Activated T-cell treated with anti-CD3 and anti-CD28 coated beads, Interleukin-2, amount 50 U/mL, for 48 hours (primary cell): ENCODE measurements at places on chromosomes 5 and 9.

- DNase-seq: peak; percentile 69
Measured at GRCh38 chr5:157575381-157576020, at the start of gene ADAM19. Gene ADAM19, minus strand, starts transcription at chr5:157575775. Its CDS starts 79 bp downstream, at chr5:157575696.

DNA sequence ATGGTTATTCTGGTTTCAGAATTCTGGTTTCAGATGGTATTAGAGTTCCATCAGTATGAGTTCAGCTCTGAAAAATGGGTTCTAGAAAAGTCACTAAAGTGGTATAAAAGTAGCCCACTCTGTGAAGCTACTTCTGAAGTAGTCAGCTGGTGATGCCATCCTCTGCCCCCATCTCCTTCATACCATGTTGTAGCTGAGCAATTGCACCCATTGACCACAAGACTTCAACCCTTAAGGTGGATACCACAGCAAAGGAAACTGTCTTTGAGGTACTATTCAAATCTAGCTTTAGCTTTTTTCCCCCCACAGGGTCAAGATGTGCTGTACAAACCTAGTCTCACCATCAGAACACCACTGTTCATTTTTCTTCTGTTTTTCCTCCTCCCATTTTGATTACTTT is 444.9 kb downstream of the DMAC1 start:
- DNase-seq: no peak

DNA sequence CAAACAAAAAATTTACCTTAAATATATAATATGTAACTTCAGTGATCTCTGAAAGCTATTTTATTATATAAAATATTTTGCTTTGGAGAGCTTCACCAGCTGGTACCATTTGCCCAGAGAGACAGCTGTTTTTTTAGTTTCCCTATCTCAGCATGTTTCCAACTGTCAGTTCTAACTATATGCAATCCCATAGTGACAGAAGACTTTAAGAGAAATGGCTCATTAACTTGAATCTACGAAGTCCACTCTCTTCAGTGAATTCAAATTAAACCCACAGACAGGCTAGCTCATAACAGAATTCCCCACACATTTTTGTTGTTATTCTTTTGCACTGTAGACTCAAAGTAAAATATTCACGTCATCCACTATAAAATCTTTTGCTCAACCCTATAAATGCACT is 251.8 kb upstream of the POU5F2 start:
- DNase-seq: no peak

DNA sequence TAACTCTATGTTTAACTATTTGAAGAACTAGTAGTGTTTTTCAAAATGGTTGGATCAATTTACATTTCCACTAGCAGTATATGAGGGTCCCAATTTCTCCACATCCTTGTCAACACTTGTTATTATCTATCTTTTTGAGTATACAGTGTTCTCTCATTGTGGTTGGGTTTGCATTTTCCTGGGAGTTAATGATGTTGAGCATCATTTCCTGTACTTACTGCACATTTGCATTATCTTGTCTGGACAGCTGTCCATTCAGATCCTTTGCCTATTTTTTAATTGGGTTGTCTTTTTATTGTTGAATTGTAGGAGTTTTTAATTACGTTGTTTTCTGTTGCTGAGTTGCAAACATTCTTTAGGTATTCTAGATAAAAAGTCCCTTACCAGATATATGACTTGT is 103.4 kb upstream of the LRRTM2 start:
- no peak for DNase-seq

GRCh38 chr5:96431376-96432187 is 1.5 kb downstream of the PCSK1 start:
- DNase-seq: peak; percentile 50

DNA sequence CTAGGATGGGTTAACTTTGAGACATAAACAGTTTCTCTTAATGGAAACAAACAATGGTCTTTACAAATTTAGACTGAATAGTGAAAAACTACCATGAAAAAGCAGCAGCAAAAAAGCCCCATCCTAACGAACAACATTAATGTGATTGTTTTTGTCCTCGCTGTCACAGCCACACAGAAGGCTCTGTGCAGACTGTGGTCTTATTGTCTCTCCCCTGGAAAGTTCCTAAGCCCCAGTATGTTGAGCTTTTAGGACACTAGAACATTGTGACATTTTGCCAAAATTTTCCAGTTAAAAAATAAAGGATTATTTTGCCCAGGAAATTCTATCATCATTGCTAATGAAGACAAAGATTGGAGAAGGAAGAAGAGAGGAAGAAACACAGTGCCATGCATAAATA is 12.6 kb upstream of the SOWAHA start:
- DNase-seq: no peak

GRCh38 chr5:53045263-53045662 is 56.1 kb downstream of the ITGA2 start:
- DNase-seq: no peak

- no peak for DNase-seq
Measured at GRCh38 chr5:170353011-170353761, 36.0 kb downstream of the KCNMB1 start.

- DNase-seq: no peak
Measured at GRCh38 chr9:36501727-36502126, 71.0 kb upstream of the MELK start.

DNA sequence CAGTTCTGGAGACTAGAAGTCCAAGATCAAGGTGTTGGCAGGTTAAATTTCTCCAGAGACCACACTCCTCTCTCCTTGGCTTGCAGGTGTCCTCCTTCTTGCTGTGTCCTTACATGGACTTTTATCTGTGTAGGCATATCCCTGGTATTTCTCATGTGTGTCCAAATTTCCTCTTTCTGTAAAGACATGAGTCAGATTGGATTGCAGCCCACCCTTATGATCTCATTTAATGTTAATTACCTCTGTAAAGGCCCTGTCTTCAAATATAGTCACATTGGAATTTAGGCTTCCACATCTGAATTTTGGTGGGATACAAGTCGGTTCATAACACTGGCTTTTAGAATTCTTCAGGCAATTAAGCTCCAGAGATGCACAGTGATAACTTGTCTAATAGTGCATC is 322.2 kb upstream of the GRIA1 start:
- no peak for DNase-seq

DNA sequence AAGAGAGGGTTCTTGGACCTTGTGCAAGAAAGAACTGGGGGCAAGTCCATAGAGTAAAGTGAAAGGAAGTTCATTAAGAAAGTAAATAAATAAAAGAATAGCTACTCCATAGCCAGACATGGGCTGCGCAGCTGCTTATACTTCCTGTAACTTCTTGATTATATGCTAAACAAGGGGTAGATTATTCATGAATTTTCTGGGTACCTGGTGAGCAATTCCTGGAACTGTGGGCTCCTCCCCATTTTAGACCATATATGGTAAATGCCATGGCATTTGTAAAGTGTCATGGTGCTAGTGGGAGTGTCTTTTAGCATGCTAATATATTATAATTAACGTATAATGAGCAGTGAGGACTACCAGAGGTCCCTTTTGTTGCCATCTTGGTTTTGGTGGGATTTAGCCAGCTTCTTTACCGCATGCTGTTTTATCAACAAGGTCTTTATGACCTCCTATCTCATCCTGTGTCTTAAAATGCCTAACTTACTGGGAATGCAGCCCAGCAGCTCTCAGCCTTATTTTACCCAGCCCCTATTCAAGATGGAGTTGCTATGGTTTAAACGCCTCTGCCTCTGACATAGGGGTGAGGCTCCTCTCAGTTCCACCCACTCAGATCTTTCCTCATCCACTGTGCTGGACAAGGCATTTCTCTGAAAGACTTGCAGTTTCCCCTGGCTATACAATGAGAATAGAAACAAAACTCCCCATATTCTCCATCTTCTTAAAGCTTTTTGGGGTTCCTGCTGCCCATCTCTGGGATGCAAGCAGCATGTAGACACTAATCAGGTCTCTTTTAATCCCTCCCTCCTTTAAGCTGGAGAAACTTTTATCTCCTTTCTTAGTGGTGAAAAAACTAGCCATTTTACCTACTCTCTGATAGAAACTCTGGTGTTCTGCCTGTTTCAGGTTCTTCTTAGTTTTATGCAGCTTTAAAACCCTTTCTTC is 91.2 kb downstream of the ARRDC3 start:
- DNase-seq: no peak

GRCh38 chr9:131981116-131981776 is 98.4 kb downstream of the MED27 start:
- DNase-seq: no peak

DNA sequence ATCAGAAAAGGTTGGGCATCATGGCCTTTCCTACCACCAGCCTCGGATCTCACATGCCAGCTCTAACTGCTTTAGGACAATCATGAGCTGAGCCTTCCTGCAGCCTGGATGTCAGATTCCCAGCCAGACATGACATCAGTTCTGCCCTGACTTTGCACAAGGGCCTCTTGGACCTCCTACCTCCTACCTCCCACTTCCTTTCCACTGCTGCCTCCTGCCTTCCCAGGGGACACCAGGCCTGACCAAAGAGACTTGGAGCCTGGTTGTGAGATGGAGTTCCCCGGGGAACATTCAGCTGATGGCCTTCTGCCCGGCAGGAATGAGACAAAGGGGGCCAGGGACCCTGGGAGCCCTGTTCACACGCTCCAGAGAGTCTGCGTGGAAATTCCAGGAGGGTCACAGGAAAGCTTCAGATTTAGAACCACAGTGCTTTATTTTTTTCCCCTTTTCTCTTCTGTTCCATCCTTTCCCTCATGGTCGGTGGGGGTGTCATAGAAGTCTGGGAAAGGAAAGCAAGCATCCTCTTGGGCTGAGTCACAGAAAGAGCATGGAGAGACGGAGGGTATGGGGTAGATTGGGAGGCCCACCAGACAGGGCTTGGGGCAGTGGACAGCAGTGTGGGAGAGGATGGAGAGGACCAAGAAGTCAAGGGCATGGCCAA is 35.4 kb upstream of the IL17B start:
- no peak for DNase-seq

- DNase-seq: no peak
Measured at GRCh38 chr5:133757396-133757945, 145.1 kb upstream of the FSTL4 start.

- no peak for DNase-seq
Measured at GRCh38 chr9:72480921-72481320, 40.5 kb upstream of the TMC1 start.

GRCh38 chr5:74949976-74950375 is 83.8 kb upstream of the FAM169A start:
- DNase-seq: no peak

GRCh38 chr9:110975969-110976368 is 62.3 kb downstream of the LPAR1 start:
- DNase-seq: no peak

DNA sequence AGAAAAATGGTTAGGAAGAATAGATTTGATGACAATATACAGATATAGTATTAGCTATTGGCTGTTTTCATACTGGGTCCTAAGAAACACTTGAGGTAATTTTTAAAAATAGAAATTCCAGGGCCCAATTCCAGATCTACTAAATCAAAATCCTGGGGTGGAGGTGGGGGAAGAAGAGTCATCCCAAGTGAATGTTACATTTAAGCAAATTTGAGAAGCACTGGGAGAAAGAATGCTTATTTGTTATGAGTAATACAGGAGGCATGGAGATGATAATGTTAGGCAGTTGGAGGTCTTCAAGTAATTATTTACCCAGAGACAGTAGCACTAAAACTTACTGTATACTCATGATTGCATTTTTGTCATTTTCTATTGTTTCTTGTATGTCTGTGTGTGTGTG is 93.0 kb upstream of the DAB2 start:
- DNase-seq: no peak

- DNase-seq: no peak
Measured at GRCh38 chr5:133523013-133523658, 89.2 kb downstream of the FSTL4 start.

DNA sequence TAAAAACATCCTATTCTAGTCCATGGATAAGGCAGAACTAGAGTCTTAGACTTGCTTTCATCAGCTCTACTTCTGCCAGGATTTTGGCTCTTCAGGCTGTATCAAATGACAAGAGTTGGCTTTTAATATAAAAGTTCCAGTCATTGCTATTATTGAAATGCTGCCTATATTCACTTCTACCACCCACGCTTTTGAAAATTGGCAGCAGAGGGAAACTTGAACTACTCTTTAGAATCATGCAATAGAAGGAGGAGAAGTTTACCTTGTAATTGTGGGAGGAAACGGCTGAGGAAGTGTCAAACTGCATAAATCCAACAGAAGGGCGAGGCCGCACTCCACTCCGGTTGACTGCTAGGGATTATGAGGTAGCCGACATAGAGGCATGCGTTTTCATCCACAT is 122.6 kb upstream of the BASP1 start:
- no peak for DNase-seq

DNA sequence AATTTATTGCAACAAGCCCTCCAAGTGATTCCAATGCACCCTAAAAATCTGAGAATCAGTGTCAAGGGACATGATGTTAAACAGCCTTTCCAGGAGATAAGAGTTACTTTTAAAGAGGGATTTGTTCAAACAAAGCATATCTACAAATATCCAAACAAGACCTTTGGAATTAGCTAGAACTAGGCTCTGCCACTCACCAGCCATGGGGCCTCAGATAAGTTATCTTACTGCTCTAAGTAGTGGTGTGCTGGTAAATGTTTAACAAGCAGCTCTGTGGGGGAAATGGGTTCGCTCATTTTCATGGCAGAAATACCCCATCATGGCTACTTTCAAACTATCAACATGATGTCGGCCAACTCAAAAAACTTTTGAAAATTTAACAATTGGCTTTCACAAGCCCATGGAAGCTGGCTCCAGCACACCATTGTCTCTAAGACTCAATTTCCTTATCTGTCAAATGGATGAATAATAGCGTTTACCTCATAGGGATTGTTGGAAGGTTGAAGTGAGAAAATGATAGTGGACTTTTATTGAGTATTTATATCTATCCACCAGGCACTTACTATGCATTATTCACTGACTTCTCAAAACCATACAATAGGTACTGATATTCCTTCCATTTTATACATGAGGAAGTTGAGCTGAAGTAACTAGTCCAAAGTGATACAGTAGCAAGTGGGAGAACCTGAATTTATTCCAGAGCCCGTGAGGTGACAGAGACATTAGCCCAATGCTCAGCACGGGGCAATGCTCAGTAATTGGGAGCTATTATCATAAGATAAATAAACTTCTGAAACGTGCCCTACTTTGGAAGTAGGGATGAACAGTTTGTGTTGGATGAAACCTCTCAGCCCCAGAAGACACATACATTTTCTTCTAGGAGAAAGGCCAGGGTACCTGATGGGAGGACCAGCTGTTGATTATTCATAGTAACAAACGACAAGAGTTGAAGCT is 43.2 kb downstream of the SH3RF2 start:
- DNase-seq: no peak

- DNase-seq: no peak
Measured at GRCh38 chr5:150227606-150228273, 37.9 kb downstream of the SLC6A7 start.

DNA sequence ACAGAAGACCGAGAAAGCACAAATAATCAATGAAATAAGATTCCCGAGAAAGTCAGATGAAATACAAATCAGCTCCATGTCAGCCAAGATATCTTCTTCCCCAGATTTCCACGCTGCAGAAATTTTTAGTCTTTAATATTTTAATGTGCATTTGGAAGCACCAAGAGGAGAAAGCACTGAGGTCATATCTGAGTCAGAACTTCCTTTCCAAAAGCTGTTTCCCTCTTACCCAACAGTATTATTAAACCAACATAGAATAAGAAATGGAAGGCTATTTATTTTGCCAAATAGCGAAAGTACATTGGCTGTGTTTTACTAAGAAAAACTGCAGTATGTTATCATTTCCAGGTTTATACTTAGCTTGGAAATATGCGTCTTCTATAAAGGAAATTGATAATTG is 772.1 kb upstream of the CDH9 start:
- no peak for DNase-seq
